D721Med (cell line): ENCODE measurements at places on chromosomes 5 and 9.

DNA sequence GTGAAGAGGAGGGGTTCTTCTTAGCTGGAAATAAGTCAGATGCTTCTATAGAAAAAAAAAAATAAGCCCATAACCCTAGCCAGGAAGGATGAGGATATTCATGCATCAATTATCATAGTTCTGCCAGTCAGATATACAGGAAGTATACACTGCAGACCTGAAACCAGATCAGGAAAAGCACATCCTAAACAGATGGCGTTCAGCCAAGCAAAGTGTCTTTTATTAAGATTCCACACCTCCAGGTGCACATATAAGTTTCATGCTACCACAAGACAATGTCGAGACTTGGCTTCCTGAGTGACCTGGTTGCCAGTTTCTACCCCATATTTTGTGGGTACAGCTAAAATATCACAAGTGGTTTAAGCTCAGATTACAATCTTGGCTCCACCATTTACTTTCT, 108.3 kb downstream of the CETN3 start:
- DNase-seq, result no peak

DNA sequence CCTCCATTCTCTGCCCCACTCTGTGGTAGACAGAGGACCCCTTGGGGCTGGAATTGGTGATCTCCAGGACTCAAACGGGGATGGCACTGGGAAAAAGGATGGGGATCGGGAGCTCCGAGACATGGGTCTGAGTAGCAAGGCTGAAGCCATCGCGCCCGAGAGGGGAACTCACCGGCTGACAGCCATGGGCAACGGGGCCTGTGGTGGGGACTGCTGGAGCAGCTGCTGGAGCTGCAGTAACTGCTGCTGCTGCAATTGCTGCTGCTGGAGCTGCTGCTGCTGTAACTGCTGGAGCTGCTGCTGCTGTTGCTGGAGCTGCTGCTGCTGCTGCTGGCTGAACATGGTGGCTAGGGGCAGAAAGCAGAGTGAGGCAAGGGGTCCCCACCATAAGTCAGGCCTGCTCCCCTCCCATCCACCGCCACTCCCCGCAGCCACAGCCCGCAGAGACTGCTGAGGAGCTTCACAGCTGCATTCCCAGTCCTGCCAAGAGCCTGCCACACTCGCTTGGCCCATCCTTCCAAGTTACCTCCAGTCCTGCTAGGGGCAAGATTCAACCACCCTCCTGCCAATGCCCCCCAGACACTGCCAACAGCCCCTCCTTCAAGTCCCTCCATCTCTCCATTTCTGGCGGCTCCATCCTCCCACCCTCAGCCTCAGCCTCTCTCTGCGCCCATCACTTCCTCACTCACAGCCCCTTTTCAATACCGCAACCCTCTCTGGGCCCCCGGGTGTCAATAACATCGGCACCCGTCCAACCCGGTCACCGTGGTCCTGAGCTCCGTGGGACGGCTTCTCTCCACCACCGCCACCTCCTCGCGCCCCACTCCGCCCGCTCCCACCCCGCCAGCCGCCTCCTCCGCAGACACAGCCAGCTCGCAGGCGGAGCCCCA, 611 bp downstream of the CIZ1 start:
- no peak for DNase-seq

DNA sequence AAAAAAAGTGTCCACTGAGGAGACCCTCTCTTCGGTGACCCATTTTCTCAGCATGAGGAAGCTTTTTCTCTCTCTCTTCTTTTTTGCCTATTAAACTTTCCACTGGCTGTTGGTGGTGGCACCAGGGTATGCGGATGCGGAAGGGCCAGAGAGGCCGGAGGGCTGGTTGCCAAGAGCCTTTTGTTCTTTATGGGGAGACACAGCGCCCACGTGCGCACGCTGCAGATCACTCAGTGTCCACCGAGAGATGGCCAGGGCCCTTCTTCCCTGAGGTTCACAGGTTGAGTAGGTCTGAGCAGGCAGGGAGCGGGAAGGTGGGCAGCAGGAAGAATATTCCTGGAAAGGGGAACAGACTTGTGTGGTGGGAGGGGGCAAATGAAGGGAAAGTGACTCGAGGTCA, 69.1 kb downstream of the STK10 start:
- DNase-seq, result no peak

GRCh38 chr5:176875783-176876505, 23.2 kb downstream of the HK3 start:
- no peak for DNase-seq

GRCh38 chr9:33161011-33161588, 6.0 kb downstream of the B4GALT1 start:
- DNase-seq, result no peak

DNA sequence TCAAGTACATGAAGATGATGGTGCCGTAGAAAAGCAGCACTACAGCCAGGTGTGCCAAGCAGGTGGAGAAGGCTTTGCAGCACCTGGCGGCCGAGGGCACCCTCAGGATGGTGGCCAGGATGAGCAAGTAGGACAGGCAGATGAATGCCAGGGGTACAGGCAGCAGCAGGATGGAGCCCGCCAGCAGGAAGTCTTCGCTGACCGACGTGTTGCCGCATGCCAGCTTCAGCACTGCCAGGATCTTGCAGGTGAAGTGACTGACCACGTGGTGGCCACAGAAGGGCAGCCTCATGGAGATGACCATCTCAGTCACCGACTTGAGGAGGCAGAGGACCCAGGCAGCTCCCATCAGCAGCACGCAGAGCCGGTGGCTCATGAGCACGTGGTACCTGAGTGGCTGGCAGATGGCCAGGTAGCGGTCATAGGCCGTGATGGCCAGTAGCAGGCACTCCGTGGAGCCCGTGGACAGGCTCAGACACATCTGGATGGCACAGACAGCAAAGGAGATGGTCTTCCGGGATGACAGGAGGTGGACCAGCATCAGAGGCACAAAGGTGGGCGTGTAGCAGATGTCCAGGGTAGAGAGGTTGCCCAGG, 482 bp downstream of the OR13J1 start:
- DNase-seq, result no peak

GRCh38 chr5:19853616-19854240, 134.3 kb downstream of the CDH18 start:
- DNase-seq, result no peak

DNA sequence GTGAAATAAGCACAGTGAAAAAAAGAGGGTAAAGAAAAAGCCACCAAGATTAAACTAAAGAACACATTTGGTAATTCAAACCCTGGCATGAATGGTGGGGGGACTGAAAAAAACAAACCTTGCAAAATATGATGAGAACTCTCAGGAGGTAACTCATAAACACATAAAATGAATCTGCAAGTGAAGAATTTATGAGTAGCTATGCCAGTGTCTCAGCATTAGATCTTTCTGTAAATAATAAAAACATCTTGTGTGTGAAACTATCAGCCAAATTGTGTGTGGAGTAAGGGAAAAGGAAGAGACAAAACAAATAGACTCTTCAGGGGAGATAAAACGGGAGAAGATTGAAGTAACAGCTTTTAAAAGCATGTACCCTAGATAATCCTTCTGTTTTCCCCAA, 129.6 kb upstream of the SPEF2 start:
- DNase-seq, result no peak

DNA sequence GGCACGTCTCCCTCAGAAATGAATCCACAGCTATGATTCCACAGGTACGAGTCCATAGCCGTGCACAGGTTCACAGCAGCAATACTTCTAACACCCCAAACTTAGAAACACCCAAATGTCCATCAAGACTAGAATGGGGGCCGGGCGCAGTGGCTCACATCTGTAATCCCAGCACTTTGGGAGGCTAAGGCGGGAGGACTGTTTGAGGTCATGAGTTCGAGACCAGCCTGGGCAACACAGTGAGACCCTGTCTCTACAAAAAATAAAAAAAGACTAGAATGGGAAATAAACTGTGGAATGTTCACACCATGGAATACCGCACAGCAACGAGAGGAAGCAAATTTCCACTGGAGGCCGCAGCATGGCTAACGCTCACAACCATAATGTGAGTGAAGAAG, 4.3 kb upstream of the DOLPP1 start:
- DNase-seq, result no peak

DNA sequence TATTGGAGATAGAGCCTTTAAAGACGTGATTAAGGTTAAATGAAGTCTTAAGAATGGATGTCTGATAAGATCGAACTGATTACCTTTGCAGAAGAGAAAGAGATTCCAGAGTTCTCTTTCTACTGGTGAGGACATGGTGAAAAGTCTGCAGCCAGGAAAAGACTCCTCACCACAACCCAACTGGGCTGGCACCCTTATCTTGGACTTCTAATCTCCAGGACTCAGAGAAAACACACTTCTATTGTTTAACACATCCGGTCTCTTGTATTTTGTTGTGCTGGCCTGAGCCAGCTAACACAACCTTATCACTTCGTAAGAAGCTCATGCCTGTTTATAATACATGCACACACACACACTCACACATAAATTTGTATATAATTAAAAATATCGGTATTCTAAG, 489.1 kb downstream of the PRDM9 start:
- no peak for DNase-seq

- DNase-seq, result no peak
Measured at GRCh38 chr9:30796764-30797163, 1587.7 kb upstream of the ACO1 start.

- no peak for DNase-seq
Measured at GRCh38 chr5:118857700-118858099, 130.6 kb downstream of the DTWD2 start.

DNA sequence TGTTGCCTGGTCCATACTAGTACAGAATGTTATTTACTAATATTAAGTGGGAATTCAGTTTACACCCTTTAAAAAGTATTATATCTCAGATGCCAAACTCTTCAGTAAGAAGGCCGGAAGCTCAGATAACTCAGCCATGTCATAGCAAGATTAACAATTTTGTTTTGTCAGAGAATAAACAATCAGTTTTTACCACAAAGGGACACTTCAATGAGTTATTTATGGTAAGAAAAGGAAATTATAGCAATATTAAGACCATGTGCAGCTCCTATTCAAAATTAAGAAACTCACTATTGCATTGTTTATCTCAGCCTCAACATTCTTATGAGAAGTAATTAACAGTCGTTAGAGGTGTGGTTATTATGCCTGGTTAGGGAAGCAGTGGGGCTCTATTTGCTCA, 13.1 kb upstream of the ARL15 start:
- DNase-seq, result no peak

- no peak for DNase-seq
Measured at GRCh38 chr9:76759732-76760131, 4.5 kb upstream of the PCA3 start.

- no peak for DNase-seq
Measured at GRCh38 chr9:16309469-16310271, 560.8 kb downstream of the BNC2 start.

DNA sequence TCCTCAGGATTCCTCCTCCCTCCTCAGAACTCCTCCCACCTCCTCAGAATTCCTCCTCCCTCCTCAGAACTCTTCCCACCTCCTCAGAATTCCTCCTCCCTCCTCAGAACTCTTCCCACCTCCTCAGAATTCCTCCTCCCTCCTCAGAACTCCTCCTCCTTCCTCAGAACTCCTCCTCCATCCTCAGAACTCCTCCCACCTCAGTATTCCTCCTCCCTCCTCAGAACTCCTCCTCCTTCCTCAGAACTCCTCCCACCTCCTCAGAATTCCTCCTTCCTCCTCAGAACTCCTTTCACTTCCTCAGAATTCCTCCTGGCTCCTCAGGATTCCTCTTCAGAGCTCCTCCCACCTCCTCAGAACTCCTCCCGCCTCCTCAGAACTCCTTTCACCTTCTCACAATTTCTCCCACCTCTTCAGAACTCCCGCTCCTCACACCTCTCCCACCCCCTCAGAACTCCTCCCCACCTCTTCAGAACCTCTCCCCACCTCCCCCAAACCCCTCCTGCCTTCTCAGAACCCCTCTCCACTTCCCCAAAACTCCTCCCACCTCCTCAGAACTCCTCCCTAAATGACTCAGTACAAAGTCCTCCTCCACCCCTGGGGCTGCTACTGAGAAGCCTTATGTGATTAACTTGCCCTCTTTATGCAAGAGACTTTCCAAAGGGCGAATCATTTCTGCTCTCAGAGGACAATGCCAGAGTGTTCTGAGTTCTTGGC, 23.2 kb downstream of the SLC46A2 start:
- no peak for DNase-seq

DNA sequence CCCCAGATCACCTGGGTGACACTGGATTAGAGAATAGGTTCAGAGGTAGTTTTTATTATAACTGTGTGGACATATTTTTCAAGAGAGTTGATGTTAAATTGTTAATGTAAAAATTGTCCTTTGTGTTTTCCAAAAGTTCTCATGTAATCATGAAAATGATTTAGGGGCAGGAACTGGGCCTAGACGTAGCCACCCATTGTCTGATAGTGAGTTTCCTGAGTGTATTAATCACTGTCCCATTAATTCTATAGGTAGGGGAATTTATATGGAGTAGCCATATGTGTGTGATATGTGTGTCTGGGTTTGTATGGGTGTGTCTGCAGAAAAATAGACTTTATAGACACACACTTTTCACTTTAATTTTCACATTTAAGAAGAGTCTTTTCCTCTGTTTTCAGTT, 144.6 kb upstream of the RAI14 start:
- no peak for DNase-seq

- DNase-seq, result no peak
Measured at GRCh38 chr9:83330207-83331196, 207.7 kb downstream of the FRMD3 start.

- no peak for DNase-seq
Measured at GRCh38 chr9:107588393-107588792, 98.8 kb upstream of the KLF4 start.

- no peak for DNase-seq
Measured at GRCh38 chr5:91162534-91163381, 220.4 kb downstream of the ARRDC3 start.

DNA sequence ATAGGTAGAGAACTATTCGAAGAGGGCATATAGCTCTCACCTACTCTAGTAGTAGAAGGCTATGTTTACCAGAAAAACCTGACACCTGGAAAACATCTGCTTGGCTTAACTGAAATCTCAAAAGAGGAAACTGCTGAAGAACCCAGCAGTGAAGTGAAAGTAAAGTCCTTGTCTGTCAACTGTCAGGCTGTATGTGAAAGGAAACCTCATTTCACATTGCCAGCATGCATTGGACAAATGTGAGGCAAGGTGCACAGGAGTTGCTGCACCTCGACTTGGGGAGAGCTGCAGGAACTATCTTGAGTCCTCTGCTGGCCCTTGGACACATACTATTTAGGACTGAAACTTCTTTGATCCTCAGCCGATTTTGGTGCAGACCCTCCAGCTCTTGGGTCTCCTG, 53.3 kb downstream of the NREP start:
- no peak for DNase-seq
